ENCODE measurements at places on chromosomes 3 and 15.

GRCh38 chr3:148023994-148024393 lies 614.8 kb downstream of the ZIC1 start:
- peak; percentile 83 for DNase-seq

DNA sequence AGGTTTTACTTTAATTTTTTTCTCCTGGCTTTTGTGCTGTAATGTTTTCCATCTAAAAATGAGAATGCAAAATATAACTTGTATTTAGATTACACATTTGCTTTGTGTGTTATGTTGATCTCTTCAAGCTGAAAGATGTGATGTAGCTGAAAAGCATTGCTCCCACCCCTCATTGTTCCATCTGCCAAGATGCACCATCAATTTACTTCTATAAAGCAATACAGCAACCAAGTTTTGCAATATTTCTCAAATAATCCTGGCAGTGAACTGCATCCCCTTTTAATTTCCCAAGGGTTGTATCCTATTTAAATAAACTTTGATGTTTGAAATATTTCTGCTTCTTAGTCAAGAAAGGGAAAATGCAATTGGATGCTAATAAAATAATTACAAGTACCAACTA lies 52.6 kb upstream of the DUT start:
- no peak for DNase-seq

DNA sequence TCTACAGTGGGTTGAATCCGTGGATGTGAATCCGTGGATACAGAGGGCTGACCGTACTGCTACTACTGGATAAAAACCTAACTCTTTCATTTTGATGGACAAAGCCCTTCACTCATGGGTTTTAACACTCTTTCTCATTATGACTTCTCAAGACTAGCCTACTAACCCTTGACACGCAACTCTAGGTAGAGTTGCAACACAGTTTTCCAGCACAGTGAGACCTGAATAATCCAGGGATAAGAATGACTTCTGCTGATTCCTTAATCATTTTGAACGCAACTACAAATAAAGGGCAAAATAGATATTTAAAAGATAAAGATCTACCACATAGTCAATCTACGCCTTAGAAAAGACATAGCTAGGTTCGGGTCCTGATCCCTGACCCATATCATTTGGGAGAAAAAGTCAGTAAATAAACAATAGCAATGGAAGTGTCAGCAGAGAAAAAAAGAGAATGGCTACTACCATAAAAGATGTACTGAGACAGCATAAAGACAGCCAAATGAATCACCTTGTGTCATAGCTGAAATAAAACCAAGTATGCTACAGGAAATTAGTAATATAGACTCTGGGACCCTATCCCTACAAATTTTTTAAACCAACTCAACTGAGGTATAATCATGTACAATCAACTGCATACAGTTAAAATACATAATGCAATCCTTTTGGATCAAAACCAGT lies 87.6 kb downstream of the DPH6 start:
- peak; percentile 40 for DNase-seq

DNA sequence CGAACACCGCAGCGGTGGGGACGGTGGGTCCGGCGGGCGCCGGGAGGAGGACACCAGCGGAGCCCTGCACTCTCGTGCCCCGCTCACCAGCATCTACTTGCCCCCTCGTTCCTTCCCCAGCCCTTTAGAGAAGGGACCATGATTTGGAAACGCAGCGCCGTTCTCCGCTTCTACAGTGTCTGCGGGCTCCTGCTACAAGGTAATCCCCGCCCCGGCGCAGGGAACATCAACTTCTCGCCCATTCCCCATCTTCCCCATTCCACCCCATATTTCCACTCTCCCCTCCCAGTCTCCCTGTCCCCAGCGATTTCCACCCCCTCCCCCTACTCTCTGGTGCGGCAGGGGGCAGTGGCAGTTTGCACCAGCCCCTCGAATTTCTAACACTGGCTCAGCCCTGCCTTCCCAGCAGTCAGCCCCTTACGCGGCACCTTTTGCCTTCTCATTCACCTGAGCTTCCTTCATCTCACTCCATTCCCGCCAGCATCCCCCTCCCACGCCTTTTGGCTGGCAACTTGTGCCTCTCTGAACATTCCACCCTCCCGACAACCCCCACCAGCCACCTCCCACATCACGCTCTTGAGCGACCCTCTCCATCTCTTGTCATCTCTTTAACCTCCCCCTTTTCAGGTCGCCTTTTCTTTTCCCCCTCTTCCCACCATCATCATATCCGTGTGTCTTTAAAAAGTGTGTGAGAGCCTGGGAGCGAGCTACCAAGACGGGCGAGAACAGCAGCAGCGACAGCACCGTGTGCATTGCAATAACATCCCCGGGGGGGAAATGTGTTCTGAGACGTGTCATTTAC lies 882 bp downstream of the CADM2 start:
- DNase-seq = no peak

- DNase-seq = no peak
Observed at GRCh38 chr3:100001526-100002270, 112.6 kb downstream of the FILIP1L start.

GRCh38 chr3:51389423-51390183 lies 1.5 kb upstream of the RBM15B start:
- peak; percentile 40 for DNase-seq

GRCh38 chr3:58994746-58995330 lies 55.0 kb downstream of the CFAP20DC start:
- peak; percentile 64 for DNase-seq

DNA sequence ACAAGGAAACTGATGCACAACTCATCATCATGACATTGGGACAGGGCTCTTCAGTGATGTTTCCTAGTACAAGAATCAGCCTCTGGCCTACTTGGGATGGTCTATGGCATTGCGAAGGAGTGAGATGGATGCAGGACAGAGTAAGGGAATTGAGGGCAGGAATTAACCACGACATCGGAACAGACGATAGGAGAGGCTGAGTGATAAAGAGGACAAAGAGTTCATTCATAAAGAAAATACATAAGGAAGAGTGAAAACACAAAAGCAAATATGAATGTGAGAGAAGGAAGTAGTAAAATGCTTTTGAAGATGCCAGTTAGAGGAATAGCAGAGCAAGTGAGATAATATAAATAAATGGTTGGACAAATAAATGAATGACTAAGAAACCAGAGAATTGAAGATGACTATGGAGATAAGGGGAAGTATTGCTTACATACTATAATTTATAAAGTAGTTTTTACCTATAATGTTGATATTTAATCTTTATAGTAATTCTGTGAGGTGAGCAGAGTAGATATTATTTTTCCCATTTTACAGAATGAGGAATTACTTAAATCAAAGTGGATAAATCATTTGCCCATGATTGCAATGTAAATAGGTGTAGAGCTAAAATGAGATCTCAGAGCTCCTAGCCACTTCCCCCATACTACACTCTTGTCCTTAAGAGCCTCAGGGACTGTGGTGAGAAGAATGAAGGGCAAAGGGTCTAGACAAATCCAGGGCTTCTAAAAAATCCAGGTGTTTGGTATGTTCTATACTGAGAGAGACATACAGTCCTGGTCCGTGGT lies 203.3 kb downstream of the DTWD1 start:
- no peak for DNase-seq

DNA sequence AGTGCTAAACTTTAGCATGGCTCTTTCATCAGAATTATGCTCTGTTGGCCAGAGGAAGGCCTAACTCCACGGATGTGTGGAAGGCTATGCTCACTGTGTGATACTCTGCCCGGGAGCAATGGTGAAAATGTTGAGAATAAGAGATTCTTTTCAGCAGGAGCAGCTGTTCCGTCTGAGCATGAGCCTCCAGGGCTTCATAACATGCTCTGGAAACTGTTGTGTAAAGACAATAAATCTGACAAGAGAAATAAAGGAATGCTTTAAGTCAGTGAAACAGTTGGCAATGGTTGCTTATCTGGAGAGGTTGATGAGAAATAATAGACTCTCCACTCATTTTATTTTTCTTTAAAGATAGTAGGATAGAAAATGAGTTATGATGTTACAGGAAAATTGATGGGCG lies 269.8 kb downstream of the DIPK2A start:
- no peak for DNase-seq

GRCh38 chr15:39616731-39617455 lies 36.0 kb downstream of the THBS1 start:
- no peak for DNase-seq

DNA sequence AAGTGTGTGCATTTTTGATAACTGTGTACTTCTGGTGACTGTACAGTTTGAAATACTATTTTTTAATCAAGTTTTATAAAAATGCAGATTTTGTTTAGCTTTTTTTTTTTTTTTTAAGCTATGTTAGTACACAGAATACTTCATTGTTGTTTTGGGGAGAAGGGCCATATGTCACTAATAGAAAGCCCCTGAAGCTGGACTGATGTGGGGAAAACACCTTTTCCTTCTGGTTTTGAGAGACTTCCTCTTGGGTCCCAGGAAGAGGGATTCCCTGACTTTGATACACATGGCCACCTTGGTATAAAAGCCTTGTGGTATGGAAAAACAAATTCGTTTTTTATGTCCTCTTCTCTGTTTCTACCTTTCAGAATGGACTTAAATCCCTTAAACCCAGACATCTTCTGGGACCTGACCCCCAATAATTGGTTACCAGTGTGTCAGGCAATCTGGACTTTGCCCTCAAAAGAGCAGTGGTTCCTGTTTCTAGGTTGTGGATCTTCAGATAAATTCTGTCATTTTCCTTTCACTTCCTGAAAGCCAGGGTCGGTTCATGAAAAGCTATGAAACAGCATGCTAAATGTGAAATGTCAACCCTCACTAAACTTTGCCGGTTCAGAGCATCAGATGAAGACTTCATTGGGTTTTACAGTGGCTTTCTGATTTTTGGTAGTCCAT lies 31.1 kb upstream of the BLOC1S6 start:
- DNase-seq = no peak

- no peak for DNase-seq
Observed at GRCh38 chr3:133874344-133874743, 21.3 kb downstream of the RAB6B start.

- no peak for DNase-seq
Observed at GRCh38 chr15:65578904-65579728, 31.8 kb downstream of the INTS14 start.

GRCh38 chr3:114506591-114507300 lies 212.9 kb downstream of the TIGIT start:
- DNase-seq = peak; percentile 47

GRCh38 chr15:38040615-38041014 lies 106.2 kb downstream of the TMCO5A start:
- peak; percentile 57 for DNase-seq

DNA sequence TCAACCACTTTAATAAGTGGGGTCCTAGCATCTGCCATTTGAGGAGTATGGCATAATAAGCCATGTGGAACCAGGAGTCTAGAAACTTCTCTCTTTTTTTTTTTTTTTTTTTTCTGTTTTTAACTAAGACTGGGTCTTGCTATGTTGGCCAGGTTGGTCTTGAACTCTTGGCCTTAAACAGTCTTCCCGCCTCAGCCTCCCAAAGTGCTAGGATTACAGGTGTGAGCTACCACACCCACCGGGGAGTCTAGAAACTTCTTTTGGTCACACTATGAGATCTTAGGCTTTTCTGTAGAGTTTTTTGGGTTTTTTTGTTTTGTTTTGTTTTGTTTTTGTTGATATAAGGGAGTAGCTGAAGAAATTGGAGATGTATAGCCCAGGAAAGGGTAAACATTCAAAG lies 52.9 kb downstream of the ZBTB38 start:
- DNase-seq = no peak

GRCh38 chr15:77021803-77022381 lies 27.0 kb downstream of the PSTPIP1 start:
- peak; percentile 86 for DNase-seq

GRCh38 chr3:31534065-31534425 lies 1.3 kb downstream of the STT3B start:
- DNase-seq = no peak

DNA sequence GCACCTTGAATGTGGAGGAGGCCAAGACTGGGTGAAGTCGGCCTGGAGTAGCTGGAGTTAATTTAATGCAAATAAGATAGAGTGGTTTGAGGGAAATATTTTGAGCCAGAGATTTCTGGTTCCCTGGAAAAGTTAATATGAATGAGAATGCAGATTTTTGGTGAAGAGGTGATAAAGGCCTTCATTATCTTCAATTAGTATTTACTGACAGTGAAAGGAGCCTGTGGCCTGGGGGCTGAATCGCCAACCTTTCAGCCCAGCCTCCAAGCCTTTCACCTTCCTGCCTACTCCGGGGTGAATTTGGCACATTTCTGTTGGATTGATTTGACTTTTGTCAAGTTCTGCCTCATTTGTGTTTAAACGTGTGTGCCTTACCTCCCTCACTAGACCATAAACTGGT lies 147.8 kb downstream of the SOX2 start:
- no peak for DNase-seq

DNA sequence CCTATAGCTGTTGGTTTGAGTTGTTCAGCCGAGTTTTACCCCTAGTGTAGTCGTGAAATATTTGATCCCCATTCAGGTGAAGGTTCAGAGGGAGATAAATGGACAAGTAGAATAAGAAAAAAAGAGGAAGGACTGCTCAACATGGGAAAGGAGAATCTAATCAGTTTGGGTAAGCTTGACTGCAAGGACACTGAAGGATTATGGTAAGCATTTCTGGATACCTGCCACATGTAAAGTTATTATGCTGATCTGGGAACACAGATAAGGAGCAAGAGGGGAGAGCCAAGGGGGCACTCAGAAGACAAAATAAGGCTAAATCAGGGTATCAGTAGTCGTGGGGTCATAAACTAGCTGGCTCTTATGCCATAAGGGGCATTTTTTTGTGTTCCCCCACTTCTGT lies 49.9 kb downstream of the TFG start:
- no peak for DNase-seq

GRCh38 chr15:36658898-36659639 lies 79.6 kb downstream of the CDIN1 start:
- no peak for DNase-seq

GRCh38 chr3:54372232-54372631 lies 249.9 kb downstream of the CACNA2D3 start:
- DNase-seq = no peak

DNA sequence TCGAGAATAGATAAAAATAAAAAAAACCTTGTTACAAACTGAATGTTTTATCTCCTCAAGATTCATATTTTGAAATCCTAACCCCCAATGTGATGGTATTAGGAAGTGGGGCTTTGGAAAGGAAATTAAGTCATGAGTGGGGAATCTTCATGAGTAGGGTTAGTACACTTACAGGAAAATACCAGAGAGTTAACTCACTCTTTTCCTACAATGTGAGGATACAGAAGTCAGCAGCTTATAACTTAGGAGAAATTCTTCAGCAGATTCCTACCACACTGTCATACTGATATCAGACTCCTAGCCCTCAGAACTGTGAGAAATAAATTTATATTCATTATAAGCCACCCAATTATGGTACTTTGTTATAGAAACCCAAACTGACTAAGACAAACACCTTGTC lies 453.1 kb downstream of the GBE1 start:
- peak; percentile 73 for DNase-seq

- DNase-seq = no peak
Observed at GRCh38 chr3:165640970-165641369, 196.3 kb downstream of the BCHE start.

GRCh38 chr3:26558257-26558656 lies 64.3 kb upstream of the LRRC3B start:
- DNase-seq = no peak

All from fibroblast of skin of right quadriceps (primary cell).